ENCODE measurements at places on chromosomes 1 and 21.

DNA sequence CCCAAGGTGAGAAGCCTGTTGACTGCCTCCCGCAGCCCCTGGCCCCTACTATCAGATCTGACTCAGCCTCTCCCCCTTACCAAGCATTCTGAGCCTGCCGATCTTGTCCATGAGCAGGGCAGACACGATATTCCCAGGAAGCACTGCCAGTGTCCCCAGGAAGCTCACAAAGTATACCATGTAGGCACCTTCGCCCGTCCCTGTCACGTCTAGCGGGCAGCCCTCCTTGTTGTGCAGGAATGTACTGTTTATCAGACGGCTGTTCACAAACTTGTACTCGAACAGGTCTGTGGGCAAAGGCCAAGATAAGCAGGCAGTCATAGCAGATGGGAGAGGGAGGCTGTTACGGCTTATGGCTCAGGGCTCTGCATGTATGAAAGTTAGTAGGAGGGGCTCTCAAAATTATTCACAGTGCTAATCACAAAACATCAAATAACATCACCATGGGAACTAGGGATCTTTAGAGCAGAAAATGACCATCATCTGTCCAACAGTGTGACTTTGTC, 7.3 kb downstream of the BOLA1 start:
- no peak for DNase-seq

- DNase-seq = peak; percentile 10
Measured at GRCh38 chr1:9239622-9240401, 5.2 kb downstream of the H6PD start.

DNA sequence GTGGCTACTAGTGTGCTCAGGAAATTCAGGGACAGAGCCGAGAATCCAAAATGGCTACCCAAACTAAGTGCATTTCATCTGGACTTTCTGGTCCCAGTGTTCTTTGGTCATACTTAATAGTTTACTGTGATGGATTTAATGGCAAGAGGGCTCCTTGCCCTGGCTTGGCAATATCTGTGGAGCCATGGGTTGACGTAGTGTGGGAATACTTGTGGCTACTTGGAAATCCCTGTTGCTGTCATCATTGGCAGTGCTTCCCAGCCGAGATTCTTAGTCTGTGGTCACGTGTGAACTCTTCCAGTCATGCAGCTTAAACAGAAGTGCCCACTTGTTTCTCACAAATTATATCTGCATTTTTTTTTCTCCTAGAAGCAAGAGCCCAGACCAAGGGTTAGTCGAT, 198.9 kb downstream of the HS2ST1 start:
- DNase-seq = no peak

- no peak for DNase-seq
Measured at GRCh38 chr1:197355248-197355995, 87.4 kb downstream of the CRB1 start.

GRCh38 chr1:70586046-70586445, 175.0 kb downstream of the CTH start:
- DNase-seq = no peak

DNA sequence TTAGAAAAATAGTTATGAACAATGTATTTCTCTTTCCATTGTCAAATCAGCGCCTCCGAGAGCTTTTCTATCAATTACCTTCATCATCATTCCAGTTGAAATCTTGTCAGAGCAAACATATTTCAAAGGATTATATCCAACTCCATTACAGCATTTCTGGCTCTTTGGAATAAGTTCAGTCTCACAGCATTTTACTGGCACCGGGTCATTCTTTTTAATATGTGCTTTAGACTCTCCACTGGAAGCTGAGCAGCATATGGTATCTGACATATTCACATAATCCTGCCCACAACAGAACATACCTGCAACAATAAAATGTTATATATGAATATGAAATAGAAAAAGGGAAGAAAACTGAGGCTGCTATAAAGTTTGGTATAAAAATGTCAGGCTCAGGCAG, 222.9 kb downstream of the KCTD3 start:
- no peak for DNase-seq

- DNase-seq = no peak
Measured at GRCh38 chr1:22639286-22639685, 2.9 kb downstream of the C1QA start.

- DNase-seq = no peak
Measured at GRCh38 chr1:186715887-186716809, 35.9 kb upstream of the PTGS2 start.

Data from stimulated activated CD4-positive, alpha-beta T cell treated with anti-CD3 and anti-CD28 coated beads, Interleukin-12 subunit alpha, Interleukin-12 subunit beta, amount 100 ng/mL, for 4 hours (primary cell).